KG1 (cell line): ENCODE measurements at places on chromosomes 6 and 20.

DNA sequence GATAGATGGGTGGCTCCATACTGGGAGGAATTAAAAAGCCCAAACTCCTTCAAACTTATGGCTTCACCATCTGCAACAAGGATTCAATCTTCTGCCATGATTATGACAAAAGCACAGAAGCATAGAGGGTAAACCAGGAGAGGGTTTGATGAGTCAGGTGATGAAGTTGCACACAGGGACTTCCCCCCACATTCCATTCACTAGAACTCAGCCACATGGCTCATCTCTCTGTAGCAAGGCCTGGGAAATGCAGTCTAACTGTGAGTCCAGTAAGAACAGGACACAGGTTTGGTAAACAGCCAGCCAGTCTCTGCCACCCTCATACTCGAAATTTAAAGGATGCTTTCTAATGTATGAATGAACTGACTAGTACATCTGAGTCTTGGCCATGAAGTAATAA is 142.9 kb downstream of the HIVEP2 start:
- no peak for DNase-seq

DNA sequence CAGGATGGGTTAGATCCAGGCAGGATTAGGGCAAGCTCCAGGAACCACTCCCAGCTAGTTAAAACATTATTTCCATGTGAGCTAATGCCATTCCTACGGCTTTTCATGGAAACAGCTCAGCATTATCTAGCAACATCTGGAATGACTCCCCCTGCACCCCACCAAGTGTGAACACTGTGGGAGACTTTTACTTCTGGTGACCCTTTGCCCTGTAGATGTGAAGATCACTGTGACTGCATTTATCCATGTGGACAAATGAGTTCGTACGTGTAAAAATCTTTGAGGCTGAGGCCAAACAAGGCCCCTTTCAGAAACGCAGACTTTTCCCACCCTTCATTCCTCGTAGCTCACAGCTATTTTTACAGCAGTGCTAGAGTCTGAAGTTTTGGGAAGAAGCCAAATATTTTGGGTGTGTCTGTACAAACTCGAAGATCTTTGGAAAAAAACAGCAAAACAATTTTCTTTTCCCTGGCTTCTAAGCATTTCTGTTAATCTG is 221.8 kb upstream of the SOX4 start:
- no peak for DNase-seq

DNA sequence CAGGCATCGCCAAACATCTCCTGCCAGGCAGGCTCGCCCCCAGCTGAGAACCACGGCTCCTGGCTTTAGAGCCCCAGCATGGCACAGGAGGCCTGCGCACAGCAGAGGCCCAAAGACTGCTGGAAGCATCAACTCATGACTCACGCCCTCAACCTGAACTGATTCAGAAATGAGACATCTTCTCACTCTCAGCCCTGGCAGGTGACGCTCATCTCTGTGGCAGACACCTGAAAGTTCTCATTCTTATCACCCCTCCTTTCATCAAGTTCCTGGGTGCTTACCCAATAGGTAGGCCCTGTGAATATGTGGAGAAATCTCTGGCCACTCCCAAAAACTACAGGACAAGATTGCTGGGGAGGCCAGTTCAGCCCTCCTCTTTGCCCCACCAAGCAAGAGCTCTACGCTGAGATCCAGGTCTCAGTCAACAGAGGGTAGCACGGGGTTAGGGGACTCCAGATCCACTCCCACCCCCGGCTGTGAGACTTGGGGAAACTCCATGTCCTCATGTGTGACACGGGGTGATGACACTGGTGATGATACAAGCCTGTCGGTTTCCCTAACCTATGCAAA is 11.3 kb downstream of the NFATC2 start:
- DNase-seq: no peak

DNA sequence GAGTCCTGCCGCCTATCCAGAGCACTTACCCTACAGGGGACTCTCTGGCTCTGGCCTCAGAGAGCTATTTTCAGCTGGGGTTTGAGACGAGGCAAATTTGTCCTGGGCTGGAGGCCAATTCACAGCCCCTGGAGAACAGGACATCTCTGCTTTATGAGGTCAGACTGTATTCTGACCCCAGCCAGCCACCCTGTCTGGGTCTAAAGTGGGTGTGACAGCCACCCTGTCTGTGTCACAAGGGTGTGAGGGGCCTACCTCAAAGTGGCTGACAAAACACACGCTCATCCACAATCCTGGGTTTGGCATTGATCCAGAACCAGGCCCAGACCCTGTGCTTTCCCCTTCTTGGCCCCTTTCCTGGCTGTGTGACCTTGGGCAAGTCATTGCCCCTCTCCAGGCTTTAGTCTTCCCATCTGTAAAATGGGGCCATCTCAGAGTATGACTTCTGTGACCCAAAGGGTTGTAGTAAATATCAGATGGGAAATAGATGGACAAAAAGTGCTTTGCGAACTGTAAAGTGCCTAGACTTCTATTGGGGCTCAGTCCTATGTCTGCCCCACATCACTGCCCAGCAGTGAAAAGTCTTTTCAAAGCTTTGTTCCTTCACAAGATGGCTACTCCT is 44.1 kb upstream of the TGM2 start:
- DNase-seq: no peak

DNA sequence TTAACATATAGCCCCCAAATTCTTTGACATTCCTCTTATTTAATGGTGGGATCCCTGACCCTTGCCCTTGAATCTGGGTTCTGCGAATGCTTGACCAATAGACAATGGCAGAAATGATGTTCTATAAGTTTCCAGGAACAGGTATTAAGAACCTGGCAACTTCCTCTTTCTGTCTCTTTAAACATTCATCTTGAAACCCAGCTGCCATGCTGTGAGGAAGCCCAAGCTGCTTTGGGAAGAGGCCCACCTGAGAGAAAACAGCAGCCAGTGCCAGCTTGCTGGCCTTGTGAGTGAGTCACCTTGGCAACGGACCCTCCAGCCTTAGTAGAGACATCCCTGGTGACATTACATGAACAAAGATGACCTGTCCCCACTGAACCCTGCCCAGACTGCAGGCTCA is 45.2 kb upstream of the RALY start:
- DNase-seq: no peak

DNA sequence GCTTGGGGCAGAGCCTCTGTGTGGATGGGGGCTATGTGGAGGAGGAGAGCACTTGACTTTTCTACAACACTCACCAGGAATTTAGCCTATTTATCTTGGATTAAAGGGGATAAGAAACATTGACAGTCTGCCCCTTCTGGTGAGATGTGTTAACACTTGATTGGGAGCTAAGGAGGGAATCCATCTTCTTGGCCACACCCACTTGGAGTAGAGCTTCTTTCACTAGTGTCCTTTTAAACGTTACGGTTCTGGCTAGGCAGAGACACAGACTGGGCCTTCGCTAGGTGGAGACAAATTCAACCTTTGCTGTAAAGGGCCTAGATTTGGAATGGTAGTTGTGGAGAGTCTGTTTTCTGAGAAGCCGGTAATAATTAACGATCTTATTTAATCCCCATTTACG is 15.5 kb upstream of the TPBG start:
- DNase-seq: no peak

DNA sequence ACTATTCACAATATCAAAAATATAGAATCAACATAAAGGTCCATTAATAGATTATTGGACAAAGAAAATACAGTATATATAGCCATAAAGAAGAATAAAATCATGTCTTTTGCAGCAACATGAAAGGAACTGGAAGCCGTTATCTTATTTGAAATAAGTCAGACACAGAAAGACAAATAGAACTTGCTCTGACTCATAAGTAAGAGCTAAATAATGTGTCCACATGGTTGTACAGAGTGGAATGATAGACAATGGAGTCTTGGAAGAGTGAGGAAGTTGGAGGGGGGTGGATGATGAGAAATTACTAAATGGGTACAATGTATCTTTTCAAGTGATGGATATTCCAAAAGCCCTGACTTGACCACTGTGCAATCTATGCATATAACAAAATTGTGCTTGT is 613.5 kb downstream of the PHF3 start:
- DNase-seq: no peak
